HFFc6 (cell line): ENCODE measurements at places on chromosomes 3 and 15. TPM values are rescaled to one million over a fixed set of nuclear protein-coding genes. Genes with fewer than 3 reads are reported as not detected.

- H3K4me3 ChIP-seq = no peak overlapping the region
- no peaks in the 10 kb centered on the region for H3K36me3 ChIP-seq
- DNase-seq = no peak
These were observed 150.2 kb downstream of the PLCH1 start for GRCh38 chr3:155594526-155595187.

GRCh38 chr3:73580343-73580742, 44.4 kb downstream of the PDZRN3 start:
- H3K27ac ChIP-seq = peak overlapping the region; percentile 66
- no peaks in the 10 kb centered on the region for H3K36me3 ChIP-seq
- H3K27me3 ChIP-seq = no peaks in the 10 kb centered on the region; the same call in 1 of the 2 replicates
- H3K4me1 ChIP-seq = peaks cover 57% of the 10 kb centered on the region
- H3K4me3 ChIP-seq = no peak overlapping the region
- DNase-seq = peak; percentile 79

DNA sequence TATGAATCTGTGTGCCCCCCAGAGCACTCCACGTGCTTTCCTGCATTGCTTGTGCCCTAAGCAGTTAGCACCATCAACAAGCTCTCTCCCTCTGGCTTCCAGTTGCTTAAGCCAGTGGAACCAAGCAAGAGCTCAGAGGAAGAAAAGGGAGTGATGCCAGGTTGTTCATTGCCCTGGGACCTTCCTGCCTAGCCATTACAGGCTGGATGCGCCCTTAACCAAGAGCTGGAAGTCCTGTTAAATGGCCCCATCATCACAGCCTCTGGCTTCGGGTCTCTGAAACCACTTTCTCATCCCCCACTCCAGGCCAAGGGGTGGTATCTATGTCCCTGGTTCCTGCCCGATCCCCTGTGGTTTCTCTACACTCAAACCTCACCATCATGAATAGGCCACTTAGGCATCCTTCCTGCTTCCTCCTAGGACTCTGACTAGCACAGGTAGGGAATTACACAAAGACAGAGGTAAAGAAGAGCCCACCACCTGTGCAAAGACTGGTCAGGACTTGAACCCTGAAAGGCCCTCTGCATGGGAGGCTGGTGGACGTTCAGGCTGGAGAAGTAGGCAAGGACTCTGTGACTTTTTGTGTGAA, 309.5 kb upstream of the TRIM42 start:
- H3K4me1 ChIP-seq = no peaks in the 10 kb centered on the region
- DNase-seq = no peak
- no peak overlapping the region for H3K4me3 ChIP-seq
- H3K27ac ChIP-seq = no peak overlapping the region
- no peaks in the 10 kb centered on the region for H3K36me3 ChIP-seq
- H3K27me3 ChIP-seq = no peaks in the 10 kb centered on the region

GRCh38 chr3:195151866-195152541, 119.0 kb downstream of the XXYLT1 start:
- H3K4me1 ChIP-seq = peaks cover 88% of the 10 kb centered on the region
- H3K36me3 ChIP-seq = peaks cover 5% of the 10 kb centered on the region; the same call in 1 of the 2 replicates
- peaks cover 4% of the 10 kb centered on the region for H3K27me3 ChIP-seq
- DNase-seq = peak; percentile 66
- peak overlapping the region; percentile 98 for H3K27ac ChIP-seq

DNA sequence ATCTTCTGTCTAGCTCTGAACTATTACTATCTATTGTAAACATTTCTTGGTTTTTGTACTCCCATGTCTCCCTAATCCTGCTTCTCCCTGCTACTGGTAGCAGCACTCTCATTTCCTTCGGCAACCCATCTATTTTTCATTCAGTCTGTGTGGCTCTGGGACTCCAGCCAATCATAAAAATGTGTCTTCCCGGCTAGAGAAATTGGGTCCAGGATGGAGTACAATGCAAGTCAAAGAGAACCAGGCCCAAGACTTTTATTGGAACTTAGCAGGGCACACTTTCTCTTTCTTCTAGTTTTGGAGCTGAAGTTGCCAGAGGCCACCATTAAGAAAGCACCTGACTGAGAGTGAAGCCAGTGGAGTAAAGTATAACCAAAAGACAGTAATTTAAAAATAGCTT, 22.8 kb upstream of the ARHGEF26 start:
- DNase-seq = no peak
- no peaks in the 10 kb centered on the region for H3K36me3 ChIP-seq
- H3K27ac ChIP-seq = no peak overlapping the region
- H3K4me3 ChIP-seq = no peak overlapping the region
- H3K4me1 ChIP-seq = no peaks in the 10 kb centered on the region

DNA sequence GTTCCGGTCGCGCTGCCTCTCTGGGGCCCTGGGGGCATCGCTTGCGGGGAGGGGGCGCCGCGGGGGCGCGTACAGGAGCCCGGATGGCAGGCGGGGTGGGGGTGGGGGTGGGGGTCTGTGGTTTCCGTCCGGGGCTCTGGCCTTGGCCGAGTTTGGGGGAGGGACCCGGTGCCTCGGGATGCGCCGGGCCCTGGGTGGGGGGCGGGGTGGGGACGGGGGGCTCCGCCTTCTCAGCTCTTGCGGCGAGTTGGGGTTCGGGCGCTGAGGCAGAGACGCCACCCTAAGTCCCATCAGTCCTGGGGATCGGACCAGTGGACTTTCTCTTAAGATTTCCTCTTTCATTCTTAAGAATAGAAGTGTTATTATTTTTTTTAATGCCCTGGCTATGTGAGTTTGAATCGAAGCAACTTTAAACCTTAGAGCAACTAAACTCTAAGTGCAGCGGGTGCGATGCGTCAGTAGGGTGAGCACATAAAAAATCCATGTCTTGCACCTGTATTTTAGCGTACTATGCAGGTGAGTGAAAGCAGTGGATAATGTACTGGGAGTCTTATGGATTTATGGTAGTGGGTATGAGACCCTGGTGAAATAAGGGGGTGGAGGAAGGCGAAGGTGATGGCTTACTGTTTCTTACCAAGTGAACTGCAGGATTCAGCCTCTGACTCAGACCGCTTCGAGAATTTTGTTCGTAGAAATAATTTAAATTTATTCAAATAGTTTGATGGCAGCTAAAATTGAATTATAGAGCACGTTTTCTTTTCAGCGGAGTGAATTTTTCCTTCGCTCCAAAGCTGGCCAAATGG, 762 bp downstream of the CTNNB1 start:
- peaks cover 12% of the 10 kb centered on the region; the same call in 1 of the 2 replicates for H3K36me3 ChIP-seq
- no peak for DNase-seq
- peaks cover 43% of the 10 kb centered on the region for H3K4me1 ChIP-seq
- peak overlapping the region; percentile 75 for H3K27ac ChIP-seq
- peak overlapping the region; percentile 92 for H3K4me3 ChIP-seq

GRCh38 chr15:67125589-67126502, 60.4 kb downstream of the SMAD3 start:
- H3K27me3 ChIP-seq = peaks cover 15% of the 10 kb centered on the region
- H3K27ac ChIP-seq = peak overlapping the region; percentile 95
- DNase-seq = peak; percentile 96
- peaks cover 96% of the 10 kb centered on the region for H3K4me1 ChIP-seq
- peaks cover 50% of the 10 kb centered on the region for H3K36me3 ChIP-seq
- peak overlapping the region; percentile 83 for H3K4me3 ChIP-seq

DNA sequence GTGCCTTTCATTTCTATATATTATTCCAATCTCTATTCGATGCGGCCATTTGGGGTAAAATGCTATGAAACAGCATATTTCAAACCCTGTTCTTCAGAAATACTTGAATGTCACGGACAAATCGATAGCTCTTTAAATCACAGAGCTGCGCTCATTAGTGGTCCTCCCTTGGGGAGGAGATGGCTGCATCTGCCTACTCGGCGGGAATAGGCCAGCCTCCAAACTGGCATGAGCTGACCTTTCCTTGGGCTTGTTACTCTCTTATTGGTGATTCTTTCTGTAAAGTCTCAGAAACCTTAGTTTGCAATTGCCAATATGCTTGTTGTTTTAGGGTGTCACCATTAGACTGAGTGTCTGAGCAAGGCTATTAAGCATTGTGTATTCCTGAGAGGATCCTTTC, 120.9 kb downstream of the BDH1 start:
- no peaks in the 10 kb centered on the region for H3K36me3 ChIP-seq
- no peak for DNase-seq
- no peak overlapping the region for H3K27ac ChIP-seq
- H3K4me1 ChIP-seq = peaks cover 36% of the 10 kb centered on the region

- no peak overlapping the region for H3K4me3 ChIP-seq
- no peaks in the 10 kb centered on the region for H3K36me3 ChIP-seq
- no peaks in the 10 kb centered on the region for H3K4me1 ChIP-seq
- DNase-seq = no peak
These were observed 66.0 kb upstream of the GCNT3 start for GRCh38 chr15:59545573-59545972.

Gene ADAMTS17
- total RNA-seq = not detected in 3 replicates

Gene CX3CR1
- not detected in 3 replicates for total RNA-seq

Gene TBC1D5
- total RNA-seq = 37.4 to 40.1 TPM (median 38.6 TPM) in 3 replicates

DNA sequence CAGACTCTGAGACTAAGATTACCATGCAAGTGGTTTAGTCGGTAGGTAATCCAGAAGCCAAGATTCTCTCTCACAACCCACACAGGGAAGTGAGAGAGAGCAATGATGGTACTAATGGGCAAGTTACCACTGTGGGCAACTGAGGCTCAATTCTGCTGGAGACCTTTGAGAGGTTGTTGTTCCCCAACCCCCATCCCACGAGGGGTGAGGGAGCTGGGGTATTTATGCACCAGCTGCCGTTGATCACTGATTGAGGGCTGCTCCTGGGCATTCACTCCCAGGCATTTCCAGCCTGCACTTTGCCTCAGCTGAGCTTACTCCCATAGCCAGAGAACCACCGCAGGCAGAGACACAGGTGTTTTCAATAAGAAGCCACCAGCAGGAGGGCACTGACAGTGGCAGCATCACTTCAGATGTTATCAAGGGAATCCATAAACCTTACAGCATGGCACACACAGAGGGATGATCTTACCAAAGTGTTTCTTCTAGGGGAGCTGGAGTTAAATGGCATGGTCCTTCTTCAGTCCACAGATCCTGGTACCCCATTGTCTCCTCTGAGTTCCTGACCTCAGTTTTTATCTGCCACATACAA, 15.0 kb upstream of the CCDC174 start:
- H3K4me1 ChIP-seq = peaks cover 18% of the 10 kb centered on the region
- H3K27me3 ChIP-seq = peaks cover 17% of the 10 kb centered on the region
- H3K4me3 ChIP-seq = no peak overlapping the region
- H3K36me3 ChIP-seq = no peaks in the 10 kb centered on the region
- no peak for DNase-seq
